Hematopoietic multipotent progenitor cell (in vitro differentiated cells): ENCODE measurements at places on chromosomes 4 and X.

DNA sequence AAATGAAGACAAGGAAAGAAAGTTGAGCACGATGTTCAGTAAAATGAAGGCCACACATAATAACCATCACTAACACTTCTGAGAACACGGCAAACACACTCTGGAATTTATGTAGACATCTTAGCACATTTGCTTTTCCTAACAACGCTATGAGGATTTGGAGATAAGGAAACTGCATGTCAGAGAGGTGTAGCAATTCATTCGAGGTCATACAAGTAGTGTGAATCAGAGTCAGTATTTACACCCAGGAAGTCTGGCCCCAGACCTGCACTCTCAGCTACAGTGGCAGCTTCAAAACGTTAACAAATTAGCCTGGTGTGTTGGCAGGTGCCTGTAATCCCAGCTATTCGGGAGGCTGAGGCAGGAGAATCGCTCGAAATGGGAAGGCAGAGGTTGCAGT, 253.4 kb downstream of the PDGFC start:
- no peak for DNase-seq

DNA sequence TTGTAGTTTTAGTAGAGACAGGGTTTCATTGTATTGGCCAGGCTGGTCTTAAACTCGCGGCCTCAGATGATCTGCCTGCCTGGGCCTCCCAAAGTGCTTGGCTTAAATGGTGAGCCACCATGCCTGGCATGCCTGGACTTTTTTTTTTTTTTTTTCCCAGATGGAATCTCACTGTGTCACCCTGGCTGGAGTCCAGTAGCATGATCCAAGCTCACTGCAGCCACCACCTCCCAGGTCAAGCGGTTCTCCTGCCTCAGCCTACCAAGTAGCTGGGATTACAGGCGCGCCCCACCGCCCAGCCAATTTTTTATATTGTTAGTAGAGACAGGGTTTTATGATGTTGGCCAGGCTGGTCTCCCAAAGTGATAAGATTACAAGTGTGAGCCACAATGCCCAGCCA, 8.4 kb downstream of the UBE2K start:
- DNase-seq, result no peak

DNA sequence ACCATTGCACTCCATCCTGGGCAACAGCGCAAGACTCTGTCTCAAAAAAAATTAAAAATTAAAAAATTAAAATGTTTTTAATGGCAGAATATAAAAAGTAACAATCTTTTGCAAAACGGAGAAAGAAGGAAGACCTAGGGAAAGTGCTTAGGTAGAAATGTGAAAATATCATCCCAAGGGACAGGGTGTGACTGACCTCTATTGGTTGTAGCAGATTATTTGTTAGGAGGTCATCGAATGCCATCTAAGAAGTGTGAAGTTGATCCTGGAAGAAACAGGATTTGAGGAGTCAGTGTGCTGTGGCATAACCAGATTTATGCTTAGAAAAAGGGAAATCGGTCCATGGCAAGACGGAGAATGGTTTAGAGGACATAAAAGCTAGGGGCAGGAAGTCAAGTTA, 18.1 kb upstream of the C4orf36 start:
- DNase-seq, result no peak

GRCh38 chrX:31819455-31819854, 747.6 kb upstream of the FTHL17 start:
- DNase-seq, result no peak

DNA sequence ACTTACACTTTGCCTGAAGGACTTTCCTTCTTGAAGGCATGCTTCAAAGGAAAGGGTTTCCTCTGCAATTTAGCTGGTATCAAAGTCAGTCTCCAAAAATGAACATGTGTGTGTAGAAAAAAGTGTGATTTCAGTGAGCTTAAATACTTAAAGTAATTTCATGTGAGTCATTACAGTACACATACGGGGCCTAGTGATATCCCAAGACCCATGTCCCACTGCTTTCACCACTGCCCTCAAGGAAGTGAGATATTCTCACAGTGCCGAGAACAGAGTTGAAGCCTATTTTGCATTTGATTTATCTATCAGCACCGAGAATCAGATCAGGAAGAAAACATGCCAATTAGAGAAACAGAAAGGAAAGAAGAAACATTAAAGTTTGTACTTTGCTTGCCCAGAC, 61.0 kb downstream of the CHST7 start:
- no peak for DNase-seq

DNA sequence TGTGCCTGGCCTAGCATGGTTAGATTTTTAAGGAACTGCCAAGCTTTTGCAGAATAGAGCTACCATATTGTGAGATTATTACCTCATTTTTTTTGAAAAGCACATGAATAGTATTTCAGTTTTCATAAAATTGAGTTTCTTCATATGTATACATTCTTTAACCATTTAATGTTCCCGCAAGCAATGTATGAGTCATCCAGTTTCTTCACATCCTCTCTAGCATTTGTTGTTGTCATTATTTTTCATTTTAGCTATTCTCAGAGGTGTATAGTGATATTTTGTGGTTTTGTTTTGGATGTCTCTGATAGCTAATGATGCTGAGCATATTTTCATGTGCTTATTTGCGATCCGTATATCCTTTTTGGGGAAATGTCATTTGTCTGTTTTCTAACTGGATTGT, 74.9 kb downstream of the GLUD2 start:
- DNase-seq, result no peak

- DNase-seq, result no peak
Observed at GRCh38 chrX:88526385-88526784, 220.6 kb upstream of the CPXCR1 start.

- DNase-seq, result no peak
Observed at GRCh38 chr4:164169591-164169990, 584.3 kb upstream of the SMIM31 start.

DNA sequence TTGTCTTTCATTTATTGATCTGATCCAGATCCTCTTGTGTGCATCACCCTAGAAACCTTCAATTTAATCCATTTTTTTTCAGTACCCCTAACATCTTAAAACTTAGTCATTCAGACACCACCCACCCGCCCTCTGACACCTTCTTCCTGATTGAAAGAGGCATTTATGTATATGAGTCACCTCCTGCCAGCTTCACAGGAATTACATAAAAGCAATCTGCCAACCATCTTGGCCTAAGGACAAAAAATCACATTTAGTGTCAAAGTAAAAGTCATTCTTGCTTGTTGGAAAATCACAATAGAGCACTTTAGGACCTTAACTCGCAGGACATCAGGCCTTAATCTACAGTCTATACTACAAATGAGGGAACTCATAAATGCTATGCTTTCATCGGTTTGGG, 52.1 kb downstream of the NDST3 start:
- no peak for DNase-seq

DNA sequence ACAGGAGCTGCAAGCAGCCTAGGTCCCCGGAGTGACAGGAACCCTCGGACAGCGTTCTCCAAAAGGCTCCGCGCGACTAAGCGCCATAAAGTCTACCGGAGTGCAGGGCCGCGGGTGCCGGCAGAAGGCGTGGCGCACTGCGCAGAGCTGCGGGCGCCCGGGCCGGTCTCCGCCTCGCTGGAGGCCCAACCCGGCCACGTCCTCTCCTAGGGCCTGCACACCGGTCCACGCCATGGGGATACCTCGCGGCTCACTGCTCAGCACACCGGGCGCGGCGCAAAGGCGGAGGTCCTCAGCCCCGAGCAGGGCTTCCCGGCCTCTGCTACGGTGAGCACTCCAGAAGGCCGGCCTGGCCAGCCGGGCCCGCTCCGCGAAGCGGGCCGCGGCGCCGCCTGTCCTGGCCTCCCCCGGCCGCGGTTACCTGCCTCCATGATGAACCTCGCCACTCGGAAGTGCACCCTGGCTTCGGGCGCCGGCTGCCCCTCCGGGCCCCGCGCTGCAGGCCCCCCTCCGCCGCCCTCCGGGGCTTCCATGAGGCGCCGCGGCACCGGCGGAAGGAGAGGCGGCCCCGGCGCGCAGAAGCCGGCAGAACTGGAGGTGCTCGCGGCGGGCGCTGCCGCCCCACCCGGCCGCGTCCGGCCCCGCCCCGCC, at the start of gene CCNQ:
Gene CCNQ (minus strand): TSS at position 599 of the 651 bp plus-strand sequence. CDS start 66 bp downstream, at position 533.
- peak; percentile 14 for DNase-seq

- DNase-seq, result no peak
Observed at GRCh38 chr4:20983763-20984575, 283.7 kb downstream of the PACRGL start.

GRCh38 chrX:134933248-134933647, 57.5 kb upstream of the SMIM10 start:
- DNase-seq, result no peak

DNA sequence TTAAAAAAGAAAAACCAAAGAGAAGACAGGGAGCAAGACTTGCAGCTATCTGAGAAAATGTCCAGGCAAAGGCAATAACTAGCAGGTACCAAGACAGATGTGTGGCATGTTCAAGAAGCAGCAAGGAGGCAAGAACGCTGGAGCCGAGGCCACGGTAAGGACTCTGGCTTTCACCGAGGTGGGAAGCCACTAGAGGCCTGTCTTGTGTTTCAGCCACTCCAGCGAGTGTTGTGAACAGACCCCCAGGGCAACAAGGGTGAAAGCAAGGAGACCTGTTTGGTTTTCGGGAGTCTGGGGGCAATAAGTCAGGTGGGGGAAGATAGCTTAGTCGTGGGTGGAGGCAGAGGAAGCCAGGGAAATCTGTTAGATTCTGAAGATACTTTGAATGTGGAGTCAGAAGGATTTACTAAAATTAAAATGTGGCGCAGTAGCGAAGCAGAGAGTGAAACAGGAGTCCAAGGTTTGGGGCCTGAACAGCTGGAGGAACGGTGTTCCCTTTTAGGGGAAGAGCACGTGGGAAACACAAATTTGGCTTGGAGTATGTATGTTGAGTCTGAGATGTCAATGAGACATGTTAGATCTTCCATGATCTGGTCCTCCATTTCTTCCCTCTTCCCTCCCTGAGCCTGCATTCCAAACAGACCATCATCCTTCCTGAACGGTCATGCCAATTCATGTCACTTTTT, 3.1 kb downstream of the WDR1 start:
- no peak for DNase-seq

DNA sequence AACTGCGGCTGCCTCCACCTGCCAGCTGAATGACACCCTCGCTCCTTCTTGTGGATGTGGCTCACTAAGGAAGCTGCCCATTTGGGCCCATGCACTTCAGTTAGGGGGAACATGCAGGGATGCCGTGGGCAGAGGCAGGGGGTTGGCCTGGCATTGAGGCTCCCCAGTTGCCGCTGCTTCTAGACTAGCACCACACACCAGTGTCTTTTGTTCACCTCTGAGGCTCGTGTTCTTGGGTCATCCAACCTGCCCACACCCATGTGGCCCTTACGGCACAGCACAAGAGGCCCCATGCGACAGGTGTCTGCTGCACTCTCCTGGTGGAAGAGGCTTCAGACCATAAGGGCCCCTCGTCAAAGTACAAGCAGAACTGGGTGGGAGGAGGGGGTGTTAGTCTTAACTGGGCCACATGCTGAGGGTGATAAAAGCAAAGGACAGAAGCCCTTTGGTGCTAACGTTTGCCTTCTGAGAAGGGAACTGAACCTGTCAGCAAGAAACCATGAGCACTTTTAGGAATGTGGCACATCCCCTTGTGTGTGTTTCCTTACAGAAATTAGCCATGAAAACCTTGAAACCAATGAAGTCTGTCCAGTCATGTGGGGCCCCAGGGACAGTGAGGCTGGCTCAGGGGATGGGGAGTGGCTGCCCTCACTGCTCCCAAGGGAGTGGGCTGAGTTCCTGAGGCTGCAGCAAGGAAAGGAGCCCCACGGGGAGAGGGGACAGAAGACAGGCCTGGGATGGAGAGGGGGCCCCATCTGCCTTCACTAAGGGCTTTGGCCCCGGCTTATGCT, 39.2 kb downstream of the MAP7D3 start:
- DNase-seq, result no peak

DNA sequence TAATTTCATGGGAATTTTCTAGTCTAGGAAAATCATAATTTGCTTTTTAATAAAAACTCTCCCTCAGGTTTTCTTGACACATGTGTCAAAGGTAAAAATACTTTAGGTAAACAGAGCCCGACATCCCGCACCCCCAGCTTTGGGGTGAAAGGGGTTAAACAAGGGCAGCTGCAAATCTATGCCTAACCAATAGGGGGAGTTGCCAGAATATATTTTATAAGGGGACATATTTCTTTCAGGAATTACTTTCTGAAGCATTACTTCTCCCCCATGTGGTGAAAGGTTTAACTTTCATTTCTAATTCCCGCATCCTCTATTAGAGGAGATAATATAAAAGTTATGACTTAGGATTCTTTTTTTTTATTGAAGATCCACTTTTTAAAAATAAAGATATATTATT, 53.9 kb upstream of the HEPH start:
- DNase-seq, result peak; percentile 26

DNA sequence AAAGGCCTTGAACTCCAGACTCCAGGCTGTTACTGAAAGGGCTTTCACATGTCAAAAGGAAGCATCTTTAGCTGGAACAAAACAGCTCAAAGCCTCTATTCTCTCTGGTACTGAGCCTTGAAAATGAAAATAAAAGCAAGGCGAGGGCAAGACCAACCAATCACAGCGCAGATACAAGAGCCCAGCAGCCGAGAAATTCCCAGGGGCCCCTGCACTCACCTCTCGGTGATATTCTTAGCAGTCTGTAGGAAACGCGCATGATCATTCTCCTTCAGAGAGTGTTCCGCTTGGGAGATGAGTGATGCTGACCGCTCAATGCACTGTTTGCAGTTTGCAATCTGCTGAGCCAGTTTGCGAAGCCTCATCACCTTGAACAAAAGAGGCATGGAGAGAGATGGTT, 138.1 kb downstream of the MID1 start:
- no peak for DNase-seq

- DNase-seq, result no peak
Observed at GRCh38 chr4:93897559-93897958, 69.0 kb downstream of the ATOH1 start.

- no peak for DNase-seq
Observed at GRCh38 chr4:151167561-151167960, 68.1 kb downstream of the RPS3A start.

GRCh38 chr4:147723326-147723725, 8.6 kb upstream of the ARHGAP10 start:
- no peak for DNase-seq

GRCh38 chr4:74570095-74570494, 125.2 kb downstream of the AREG start:
- no peak for DNase-seq

GRCh38 chr4:185311113-185311888, 84.4 kb downstream of the LRP2BP start:
- DNase-seq, result no peak

DNA sequence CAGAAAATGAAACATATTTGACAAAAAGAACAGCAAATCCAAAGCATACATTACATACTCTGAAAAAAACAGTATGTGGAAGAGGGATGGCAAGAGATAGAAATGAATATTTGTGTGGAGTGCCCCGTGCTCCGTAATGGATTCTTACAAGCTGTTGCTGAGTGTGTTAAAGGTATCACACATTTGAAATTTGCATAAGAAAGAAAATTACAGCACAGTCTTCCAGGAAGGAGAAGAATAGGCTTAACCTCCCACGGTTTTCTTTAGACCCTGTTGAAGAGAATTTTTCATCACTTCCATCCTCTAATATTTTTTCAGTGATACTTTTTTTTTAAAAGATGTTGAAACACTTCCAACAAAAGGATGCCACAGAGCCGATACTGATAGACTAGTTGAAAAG, 1489.4 kb downstream of the RAPGEF2 start:
- DNase-seq, result no peak
